ENCODE measurements at places on chromosomes 1 and 21.
A peak's percentile ranks its signal among the peaks of the same experiment; 100 is the strongest.

DNA sequence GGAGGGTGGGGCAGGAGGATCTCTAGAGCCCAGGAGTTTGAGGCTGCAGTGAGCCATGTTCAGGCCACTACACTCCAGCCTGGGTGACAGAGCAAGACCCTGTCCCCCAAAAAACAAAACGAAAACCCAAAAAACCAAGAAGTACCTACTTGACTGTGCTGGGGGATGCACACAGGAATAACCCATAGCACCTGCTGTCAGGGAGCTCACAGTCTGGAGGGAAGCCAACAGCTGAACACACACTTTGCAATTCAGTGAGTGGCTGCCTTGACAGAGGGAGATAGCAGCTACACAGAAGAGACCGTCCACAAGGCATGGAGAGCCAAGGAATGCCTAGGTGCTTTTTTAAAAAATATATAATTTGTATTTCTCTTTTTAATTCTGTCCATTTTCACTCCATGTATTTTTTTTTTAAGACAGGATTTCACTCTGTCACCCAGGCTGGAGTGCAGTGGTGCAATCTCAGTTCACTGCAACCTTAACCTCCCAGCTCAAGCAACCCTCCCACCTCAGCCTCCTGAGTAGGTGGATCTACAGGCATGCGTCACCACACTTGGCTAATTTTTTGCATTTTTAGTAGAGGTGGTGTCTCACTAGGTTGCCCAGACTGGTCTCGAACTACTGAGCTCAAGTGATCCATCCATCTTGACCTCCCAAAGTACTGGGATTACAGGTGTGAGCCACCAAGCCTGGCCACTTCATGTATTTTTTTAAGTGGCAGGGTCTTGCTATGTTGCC lies 68.7 kb downstream of the NID1 start:
- DNase-seq: no peak

- no peak for DNase-seq
Observed at GRCh38 chr21:33644383-33645074, 2.2 kb downstream of the ITSN1 start.

DNA sequence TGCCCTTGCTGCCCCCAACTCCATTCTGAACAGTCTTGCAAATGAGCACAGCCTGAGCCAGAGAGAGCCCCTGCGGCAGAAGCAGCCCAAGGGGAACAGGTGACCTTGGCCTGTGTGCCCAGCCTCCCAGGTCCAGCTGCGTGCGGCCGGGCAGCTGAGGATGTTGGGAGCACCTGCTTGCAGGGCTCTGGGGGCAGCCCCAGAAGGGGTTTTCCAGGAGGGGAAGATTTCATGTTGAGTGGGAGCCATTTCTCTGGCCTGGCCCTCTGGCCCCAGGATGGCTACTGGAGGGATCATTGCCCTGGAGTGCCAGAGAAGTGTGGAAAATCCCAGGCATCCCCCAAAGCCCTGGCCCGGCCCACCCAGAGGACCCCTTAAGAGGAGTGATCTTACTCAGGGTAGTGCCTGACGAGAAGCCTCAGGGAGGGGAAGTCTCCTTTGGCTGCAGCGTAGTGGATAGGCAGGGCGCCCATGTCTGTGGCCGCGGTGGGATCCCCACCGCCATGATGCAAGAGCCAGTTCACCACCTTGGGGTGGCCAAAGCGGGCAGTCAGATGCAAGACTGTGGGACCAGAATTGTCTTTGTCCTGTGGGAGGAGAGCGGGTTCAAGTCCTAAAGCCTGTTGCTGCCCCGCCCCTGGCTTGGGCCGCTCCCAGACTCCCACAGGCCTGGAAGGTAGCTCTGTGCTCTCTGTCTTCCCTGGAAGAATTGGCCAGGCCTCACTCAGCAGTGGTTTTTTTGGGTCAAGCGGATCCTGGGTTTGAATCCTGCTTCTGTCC lies 20.6 kb upstream of the RNU1-4 start:
- DNase-seq: no peak

DNA sequence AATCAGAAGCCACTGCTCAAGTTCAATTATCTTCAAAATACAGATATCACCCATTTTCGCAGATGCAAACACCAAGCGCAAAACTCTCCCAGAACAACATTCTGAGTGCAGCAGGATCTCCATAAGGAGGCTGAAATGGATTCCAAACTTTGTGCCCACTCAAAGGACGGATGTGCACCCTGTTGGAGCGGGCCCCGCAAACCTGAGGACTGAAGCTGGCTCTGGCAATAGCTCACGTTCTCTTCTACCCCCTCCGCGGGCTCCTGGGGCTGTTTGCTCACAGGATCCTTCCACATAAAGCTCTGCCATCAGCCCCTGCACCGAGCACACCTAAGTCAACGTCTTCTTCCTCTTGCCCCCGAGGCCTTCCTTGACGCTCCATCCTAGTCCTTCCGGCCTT lies 11.7 kb upstream of the RCSD1 start:
- no peak for DNase-seq

DNA sequence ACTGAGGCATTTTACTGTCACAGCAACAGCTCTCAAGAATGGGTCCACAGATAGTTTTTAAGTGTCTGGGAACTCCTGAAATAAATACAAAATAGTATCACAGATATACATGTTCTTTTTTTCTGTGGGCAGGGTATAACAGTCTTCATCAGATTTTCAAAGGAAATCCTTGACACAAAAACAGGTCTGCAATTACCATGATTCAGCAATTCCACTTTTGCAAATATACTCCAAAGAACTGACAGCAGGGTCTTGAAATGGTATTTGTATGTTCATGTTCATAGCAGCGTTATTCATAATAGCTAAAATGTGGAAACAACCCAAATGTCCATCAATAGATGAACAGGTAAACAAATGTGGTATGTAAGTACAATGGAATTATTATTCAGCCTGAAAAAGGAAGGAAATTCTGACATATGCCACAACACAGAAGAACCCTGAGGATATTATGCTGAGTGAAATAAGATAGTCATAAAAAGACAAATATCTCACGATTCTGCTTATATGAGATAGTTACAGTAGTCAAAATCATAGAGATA lies 85.0 kb downstream of the EPS15 start:
- no peak for DNase-seq

DNA sequence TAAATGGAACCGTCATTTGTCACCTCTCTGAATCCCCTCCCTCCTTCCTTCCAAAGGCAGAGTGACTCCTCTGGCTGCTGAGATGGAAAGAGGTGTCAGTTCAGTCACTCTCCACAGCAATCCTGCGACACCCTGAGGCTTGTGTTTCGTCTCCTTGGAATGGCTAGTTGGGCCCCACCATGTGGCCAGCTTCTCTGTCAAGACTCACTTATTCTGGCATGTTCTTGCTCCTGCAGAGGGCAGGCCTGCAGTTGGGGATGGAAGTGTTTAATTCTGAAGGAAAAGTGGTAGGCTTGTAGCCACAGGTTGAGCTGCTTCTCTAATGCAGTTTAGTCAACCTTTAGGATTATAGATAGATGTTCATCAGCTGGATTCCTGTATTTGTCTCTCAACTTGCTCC lies 149.6 kb downstream of the LMO4 start:
- DNase-seq: no peak

DNA sequence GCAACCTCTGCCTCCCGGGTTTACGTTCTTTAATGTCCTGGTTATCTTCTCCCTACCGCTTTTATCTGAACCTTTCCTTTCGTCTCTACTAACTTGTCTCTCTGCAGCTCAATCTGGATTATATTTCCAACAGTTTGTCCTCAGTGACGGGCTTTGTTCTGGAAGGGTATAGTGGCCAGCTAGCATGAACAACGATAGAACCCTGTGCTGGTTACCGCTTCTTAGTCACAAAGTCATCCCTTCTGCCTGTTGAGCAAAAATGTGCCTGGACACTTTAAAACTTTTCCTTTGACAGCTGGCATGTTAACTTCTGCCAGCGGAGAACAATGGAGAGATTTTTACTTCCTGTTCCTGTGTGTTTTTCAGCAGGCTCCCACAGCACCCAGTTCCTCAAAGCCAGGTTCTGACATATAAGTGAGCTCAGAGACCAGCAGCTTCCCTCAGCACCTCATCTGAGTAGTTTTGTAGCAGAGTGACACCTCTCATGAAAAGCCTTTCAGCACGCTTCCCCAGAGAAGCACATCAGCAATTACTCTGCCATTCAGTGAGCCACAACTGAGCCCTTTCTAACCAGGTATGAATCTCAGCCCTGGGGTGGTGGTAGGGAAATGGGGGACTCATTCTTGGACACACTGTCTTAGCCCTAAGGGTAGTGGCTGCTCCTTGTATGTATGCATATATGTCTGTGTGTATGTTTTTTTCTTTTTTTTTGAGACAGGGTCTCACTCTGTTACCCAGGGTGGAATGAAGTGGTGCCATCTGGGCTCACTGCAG lies 23.6 kb upstream of the CCDC17 start:
- DNase-seq: no peak

- no peak for DNase-seq
Observed at GRCh38 chr1:98068016-98068415, 147.2 kb upstream of the DPYD start.

DNA sequence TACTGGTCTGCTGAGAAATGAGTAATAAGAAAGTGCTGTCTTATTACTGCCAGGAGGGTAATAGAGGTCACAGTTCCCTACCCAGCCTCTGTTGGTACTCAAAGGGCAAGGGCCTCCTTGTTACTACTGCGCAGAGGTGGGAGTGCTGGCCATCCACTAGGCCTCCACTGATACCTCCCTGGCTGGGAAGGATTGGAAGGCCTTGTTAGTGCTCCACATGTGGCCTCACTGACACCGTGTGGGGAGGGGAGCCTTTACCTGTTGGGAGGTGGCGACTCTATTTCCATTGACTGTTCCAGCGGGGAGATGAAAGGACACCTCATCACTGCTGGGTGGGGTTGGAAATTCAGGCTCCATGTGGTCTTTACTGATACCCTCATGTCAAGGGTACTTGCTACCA lies 57.8 kb upstream of the USP24 start:
- no peak for DNase-seq

- no peak for DNase-seq
Observed at GRCh38 chr1:244011271-244011670, 39.8 kb upstream of the ZBTB18 start.

GRCh38 chr1:156499842-156500542 lies 583 bp downstream of the MEF2D start:
- DNase-seq: no peak

DNA sequence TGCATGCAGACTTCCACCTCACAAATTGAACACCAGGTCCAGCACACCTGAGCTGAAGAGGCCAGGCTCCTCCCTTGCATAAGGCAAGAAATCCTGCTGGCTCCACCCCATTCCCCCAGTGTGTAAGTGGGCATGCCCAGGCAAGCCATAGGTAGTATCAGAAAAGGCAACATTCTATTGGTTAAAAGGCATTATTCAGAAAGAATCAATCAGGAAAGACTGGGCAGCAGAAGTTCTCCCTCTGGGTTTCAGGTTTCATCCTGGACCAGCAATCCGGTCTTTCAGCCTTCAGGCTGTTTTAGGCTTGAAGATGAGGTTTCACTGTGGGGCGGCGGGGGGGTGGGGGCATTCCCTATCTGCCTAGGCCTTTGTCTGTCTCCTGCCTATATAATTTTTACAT lies 42.0 kb upstream of the LHX8 start:
- no peak for DNase-seq

GRCh38 chr21:34695434-34695833 lies 26.6 kb downstream of the CLIC6 start:
- no peak for DNase-seq

DNA sequence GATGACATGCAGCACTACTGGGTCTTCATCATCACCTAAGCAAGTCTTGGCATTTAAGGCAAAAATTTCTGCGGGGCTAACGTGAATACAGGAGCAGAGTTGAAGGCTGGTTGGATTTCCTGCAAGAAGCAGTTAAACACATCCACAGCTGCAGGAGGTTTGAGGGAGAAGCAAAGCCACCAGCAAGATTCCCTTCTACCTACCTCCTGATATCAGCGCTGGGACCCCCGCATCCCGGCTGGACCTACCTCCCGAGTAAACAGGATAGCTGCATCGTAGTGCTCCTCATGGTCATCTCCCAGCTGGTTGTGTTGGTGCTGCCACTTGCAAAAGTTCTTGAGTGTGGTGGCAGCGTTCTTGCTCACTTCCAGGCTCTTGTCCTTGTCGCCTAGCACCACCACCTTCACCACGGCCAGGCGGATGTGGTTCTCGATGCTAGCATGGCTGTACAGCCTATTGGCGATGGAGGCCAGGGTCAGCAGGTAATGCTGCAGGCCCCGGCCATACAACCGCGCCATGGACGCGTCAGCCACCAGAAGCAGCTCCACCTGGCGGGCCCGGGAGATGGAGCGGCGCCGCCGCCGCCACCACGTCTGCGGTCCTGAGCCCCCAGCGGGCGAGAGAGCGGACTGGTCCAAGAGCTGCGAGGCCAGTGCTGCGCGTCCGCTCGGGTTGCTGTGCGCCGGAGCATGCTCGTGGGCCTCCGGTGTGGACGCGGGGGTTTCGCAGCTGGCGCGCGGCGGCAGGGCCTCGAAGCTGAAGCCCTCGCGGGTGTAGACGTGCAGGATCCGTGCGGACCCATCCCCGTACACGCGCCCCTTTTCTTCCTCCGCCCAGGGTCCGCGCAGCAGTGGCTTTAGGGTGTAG lies 1.6 kb downstream of the ADAMTS5 start:
- peak; percentile 18 for DNase-seq

GRCh38 chr1:169779150-169779549 lies 15.6 kb downstream of the METTL18 start:
- no peak for DNase-seq

DNA sequence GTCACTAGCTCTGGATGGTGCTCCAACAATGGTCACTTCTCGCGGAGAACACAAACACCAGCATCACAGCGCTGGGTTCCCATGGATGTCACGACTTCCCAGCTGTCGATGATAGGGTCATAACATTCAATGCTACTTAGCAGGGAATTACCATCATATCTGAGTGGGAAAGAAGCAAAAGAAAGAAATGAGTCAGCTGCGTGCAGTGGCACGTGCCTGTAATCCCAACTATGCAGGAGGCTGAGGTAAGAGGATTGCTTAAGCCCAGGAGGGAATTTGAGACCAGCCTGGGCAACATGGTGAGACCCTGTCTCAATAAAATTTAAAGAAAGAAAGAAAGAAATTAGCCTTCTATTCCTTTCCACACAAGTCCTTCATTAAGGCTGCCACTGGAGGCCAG lies 3.6 kb upstream of the RABIF start:
- DNase-seq: no peak

- no peak for DNase-seq
Observed at GRCh38 chr1:199448646-199449045, 578.9 kb upstream of the NR5A2 start.

- DNase-seq: no peak
Observed at GRCh38 chr21:19463966-19464365, 1060.4 kb upstream of the TMPRSS15 start.

GRCh38 chr1:36084497-36085115 lies 712 bp downstream of the TEKT2 start:
- no peak for DNase-seq

GRCh38 chr21:17462276-17462981 lies 50.4 kb upstream of the CXADR start:
- no peak for DNase-seq

GRCh38 chr1:110019770-110020169 lies 14.7 kb upstream of the STRIP1 start:
- DNase-seq: no peak

- no peak for DNase-seq
Observed at GRCh38 chr1:169479363-169480066, 6.2 kb downstream of the SLC19A2 start.

DNA sequence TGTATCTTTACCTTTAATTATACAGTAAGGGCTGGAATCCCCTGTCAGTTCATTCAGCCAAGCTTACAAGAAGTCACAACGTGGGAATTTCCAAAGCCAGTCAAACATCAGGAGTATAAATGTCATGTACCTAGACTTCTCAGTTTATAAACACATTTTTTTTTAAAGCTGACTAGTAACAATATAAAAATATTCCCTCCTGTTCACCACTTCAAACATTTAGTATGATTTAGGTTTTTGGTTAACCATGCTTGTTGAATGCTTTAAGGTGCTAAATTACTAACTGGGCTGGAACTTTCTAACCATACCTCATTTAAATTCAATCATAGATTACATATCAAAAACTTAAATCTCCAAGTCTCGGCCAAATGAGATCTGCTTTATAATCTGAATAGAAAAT lies 44.0 kb downstream of the JAK1 start:
- no peak for DNase-seq
